ENCODE measurements at places on chromosomes 3 and 15.
A peak's percentile ranks its signal among the peaks of the same experiment; 100 is the strongest.

DNA sequence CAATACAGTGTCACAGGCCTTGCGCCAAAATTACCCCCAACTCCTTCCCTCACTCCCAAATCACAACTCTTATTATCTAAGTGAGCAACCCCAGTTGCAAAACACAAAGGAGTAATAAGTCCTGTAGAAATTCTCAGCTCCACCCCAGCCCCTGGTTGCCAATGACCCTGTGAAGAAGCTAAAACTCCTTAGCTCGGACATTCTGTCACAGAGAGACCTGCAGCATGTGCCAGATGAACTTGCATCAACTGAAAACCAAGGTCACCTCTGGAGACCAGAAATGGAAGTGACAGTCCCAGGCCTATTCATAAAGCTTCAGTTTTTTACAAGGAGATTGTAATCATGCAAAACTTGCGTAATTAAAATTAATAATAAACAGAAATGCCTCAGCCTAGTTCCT is 55.2 kb downstream of the RBPMS2 start:
- no peak for DNase-seq

DNA sequence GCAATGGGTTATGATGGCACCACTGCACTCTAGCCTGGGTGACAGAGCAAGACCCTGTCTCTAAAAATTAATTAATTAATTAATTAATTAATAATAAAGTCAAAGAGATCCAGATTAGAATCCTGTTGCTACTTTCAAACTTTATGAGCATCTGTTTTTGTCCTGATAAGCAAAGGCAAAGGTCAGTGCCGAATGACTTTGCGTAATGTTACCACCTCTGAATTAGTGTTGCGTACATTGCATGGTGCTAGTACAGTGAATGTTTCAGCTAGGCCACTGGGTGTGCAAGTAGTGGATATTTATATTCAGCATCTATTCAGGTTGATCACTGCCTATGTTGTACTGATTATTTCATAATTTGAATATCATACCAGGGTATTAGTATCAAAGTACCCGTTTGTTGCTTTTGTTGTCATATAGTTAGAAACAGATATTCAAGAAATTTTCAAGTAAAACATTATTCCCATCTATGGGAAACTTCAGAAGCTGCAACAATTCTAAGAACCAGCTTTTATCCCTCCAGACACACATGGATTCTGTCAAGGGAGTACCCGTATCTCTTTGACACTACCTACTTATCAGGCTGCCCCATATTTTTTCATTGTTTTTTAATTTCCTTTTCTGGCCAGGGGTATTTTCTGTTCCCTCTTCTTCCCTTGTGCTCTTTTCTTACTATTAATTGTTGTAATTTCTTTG is 127.1 kb upstream of the GRM7 start:
- DNase-seq = no peak

GRCh38 chr3:167783781-167784180 is 48.3 kb downstream of the SERPINI1 start:
- no peak for DNase-seq

GRCh38 chr15:41367418-41367817 is 34.7 kb downstream of the NUSAP1 start:
- no peak for DNase-seq

GRCh38 chr15:69508659-69509058 is 56.0 kb downstream of the RPLP1 start:
- no peak for DNase-seq

GRCh38 chr15:79769933-79770759 is 126.7 kb downstream of the MTHFS start:
- DNase-seq = no peak

GRCh38 chr15:32802286-32802936 is 84.6 kb downstream of the GREM1 start:
- DNase-seq = no peak

DNA sequence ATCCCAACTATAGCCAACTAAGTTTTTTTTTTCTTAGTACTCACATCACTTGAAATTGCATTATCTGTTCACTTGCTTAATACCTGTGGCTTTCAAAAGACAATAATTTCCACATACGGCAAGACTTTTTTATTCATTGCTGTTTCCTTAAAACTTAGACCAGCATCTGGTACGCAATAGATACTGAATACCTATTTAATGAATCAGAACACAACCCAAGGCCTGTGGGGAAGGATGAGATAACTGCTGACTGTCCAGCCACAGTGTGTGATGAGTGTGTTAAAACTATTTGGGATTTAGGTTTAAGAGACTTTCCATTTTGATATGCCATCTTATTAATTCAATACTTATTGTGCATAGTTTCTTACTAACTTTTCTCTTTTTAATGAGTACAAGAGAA is 988.7 kb downstream of the NTRK3 start:
- DNase-seq = no peak

DNA sequence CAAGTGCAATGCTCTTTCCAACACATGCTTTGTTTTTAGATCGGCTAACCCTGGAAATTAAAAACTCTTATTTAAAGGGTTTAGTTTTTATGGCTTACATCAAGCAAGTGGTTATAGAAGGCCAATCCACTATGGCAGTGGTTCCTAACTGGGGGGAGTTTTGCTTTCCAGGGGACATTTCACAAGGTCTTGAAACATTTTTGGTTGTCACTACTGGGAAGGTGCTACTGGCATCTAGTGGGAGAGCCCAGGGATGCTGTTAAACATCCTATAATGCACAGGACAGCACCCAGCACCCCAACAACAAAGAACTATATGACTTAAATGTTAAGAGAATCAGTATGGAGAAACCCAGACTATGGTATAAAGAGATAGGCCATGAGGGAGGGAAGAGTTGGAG is 439.0 kb downstream of the NTRK3 start:
- no peak for DNase-seq

- peak; percentile 80 for DNase-seq
These were observed 69.8 kb downstream of the HES1 start for GRCh38 chr3:194205675-194206133.

DNA sequence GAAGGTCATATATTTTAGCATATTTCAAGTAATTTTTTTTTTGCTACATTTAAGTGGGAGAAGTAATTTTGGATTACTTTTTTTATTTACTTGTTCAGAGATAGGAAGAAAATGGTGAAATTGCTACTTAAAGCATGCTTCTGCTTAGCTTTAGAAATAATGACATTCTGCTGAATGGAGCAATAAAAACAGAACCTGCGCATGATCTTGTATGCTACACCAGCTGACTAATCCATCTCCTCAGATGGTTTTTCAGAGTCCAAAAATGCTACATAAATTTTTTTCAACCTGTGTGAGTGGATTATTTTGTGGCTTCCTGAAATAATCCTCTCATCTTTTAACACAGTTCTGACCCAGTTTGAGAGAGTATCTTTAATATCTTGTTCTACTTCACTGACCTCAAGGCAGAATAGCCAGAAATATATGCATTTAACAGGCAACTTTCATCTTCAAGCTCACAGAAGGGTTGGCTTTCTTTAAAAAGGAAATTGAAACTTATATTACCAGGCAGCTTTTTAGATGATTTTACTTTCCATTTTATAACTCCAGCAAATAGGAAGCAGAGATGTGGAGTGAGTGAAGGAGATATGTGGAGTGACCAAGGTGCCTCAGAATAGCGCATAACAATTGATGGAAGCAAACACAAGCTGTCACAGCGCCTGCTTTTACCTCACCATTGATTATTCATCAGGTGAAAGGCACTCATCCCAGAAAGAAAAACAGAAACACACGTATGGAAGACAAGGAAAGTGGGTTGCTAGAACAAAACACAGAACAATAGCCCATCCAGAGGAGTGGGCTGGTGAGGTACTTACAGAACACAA is 136.6 kb downstream of the TGFBR2 start:
- DNase-seq = no peak

GRCh38 chr3:54123003-54123775 is 837 bp downstream of the CACNA2D3 start:
- DNase-seq = no peak

- DNase-seq = no peak
These were observed 991.8 kb downstream of the GBE1 start for GRCh38 chr3:80769683-80770082.

GRCh38 chr15:40190591-40190990 is 29.7 kb downstream of the BUB1B start:
- no peak for DNase-seq

GRCh38 chr15:31464216-31465082 is 137.8 kb downstream of the KLF13 start:
- DNase-seq = no peak

- DNase-seq = no peak
These were observed 17.5 kb downstream of the PLA2G4F start for GRCh38 chr15:42138968-42139386.

DNA sequence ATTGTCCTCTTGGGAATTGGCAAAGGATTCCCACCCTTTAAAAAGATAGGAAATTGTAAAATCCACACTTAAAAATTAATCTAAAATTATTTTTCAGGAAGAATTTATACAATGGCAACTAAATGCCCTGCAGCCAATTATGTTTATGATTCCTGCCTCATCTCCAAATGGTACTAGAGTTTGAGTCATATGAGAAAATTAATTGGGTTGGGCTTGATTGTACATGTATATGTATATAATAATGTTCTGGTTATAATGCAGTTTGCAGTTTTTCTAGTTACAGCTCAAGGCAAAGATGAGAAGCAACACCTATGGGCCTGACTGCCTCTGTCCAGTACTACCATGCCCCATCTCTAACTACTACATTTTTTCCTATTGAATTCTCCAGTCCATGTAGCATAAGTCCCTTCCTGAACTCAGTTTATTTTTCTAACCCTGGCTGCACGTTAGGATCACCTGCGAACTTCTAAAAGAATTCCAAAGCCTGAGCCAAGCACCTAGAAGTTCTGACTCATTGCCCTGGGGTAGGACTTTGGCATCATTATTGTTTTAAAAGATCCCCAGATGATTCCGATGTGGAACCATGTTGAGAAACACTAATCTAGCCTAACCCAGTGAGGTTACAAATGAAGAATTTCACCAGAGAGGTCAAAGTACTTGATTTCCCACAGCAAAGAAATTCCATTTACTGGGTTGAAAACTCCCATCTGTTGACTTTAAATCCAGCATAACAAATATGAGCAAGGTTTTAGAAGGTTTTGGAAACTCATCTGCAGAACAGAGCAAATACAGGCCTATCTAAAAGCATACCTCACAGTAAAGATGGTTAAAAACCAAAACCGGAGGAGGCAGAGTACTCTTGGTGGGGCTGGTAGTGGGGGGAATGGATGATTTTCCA is 19.4 kb downstream of the TGFBR2 start:
- no peak for DNase-seq

DNA sequence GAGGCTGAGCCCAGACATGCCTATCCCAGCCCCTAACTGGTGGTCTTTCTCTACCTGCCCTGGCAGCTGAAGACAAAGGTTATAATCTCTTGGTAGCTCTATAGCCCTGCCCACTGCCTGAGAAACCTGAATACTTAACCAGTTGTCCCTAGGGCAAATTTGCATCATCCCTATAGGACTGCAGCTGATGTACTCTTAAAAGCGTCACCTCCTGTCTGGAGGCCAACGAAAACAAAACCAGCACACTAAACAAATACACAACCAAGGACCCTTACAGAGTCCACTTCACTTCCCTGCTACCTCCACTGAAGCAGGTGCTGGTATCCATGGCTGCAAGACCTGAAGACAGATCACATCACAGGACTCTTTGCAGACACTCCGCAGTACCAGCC is 98.0 kb downstream of the KCNAB1 start:
- no peak for DNase-seq

GRCh38 chr15:76340198-76340802 is 3.7 kb downstream of the ISL2 start:
- DNase-seq = peak; percentile 14

DNA sequence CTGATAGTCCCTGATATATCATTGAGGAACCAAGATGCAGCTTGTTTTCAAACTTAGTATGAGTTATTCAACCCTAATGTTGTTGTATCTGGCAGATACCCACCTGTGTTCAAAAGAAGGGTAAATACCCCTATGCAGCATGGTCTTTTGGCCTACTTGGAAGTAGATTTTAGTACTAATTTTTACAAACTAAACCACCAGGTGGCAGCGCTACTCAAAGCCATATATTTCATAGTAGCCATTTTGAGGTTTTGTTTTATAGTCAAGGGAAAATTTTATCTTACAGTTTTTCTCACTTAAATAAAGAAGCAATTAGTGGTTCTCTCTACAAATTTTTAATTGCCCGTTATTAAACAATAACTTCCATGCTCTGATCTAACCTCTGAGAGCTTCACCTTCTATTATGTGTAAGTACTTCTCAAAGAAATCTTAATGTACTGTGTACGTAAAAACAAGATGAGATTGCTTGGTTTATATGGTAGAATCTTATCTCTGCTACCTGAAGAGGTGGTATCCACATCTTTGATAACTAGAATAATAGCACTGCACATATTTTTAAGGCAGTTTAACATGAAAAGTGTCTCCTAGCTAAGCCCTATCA is 31.5 kb upstream of the MLF1 start:
- DNase-seq = peak; percentile 5

DNA sequence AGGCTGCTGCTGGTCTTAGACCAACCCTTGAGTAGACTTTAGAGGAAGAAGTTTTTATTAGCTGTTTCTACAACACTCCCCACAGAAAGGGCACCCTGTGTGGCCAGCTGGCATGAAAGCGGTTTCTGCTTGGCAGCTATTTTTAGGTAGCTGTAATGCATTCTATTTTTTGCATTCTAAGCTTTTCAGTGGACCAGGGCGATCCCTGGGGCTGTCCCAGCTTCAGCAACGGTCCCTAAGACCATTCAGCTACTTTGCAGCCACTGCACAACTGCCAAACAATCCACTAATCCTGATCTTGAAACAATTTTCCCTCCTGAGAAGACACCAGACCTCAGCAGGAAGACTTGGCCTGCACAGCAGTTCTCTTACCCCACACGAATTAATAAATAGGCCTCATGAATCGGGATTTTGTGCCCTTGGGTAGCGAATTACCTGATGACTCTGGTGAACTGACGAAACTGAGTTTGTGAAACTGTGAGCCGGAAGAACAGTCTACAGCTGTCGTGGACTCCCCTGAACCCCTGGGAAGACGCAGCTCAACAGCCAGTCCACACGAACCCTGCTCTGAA is 14.6 kb upstream of the TFRC start:
- peak; percentile 83 for DNase-seq

- no peak for DNase-seq
These were observed 43.1 kb downstream of the COL8A1 start for GRCh38 chr3:99681512-99681911.

DNA sequence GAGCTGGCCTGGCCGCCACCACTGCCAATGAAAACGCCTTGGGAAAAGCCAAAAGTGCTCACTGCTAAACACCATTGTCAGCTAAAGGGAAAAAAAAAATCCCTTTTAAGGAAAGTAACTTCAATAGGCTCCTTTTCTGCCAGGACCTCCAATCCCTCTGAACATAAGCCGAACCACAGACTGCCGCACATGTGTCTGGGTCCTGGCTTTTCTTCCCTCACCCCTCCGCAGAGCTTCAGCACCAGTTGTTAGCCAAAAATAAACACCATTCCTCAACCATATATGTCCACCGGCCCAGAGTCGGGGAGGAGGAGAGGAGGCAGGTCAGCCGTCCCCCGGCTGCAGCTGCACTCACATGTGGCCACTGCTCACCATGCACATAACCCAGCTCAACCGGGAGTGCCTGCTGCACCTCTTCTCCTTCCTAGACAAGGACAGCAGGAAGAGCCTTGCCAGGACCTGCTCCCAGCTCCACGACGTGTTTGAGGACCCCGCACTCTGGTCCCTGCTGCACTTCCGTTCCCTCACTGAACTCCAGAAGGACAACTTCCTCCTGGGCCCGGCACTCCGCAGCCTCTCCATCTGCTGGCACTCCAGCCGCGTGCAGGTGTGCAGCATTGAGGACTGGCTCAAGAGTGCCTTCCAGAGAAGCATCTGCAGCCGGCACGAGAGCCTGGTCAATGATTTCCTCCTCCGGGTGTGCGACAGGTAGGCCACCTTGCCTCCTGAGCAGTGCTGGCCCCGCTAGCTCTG is at the start of gene FBXL22:
TSS of gene FBXL22 (plus strand) at position 350 of the 753 bp plus-strand sequence. CDS start at position 356, 6 bp downstream.
- DNase-seq = no peak

All from HL-60 (cell line).